BJ (cell line): ENCODE measurements at places on chromosomes 16 and 17. TPM values are rescaled to one million over a fixed set of nuclear protein-coding genes. Genes with fewer than 3 reads are reported as not detected.

Gene HOXB8
- polyA plus RNA-seq = not detected in 2 replicates

Gene HOXB13
- polyA plus RNA-seq = 0.70 and 0.81 TPM in 2 replicates

Gene SPN
- polyA plus RNA-seq = 0.04 TPM in 1 of 2 replicates, not detected in the other

Gene CYGB
- polyA plus RNA-seq = 1.1 and 1.4 TPM in 2 replicates

Gene ABCA9
- 0.06 and 0.25 TPM in 2 replicates for polyA plus RNA-seq

Gene PLCG2
- 0.20 and 0.22 TPM in 2 replicates for polyA plus RNA-seq

Gene SLC16A13
- 1.4 and 2.8 TPM in 2 replicates for polyA plus RNA-seq

Gene NHLRC4
- polyA plus RNA-seq = 0.31 and 0.66 TPM in 2 replicates

Gene KRTAP4-3
- polyA plus RNA-seq = not detected in 2 replicates

Gene SOX8
- polyA plus RNA-seq = 0.04 TPM in 2 replicates

Gene SLC4A1
- polyA plus RNA-seq = not detected in 2 replicates

Gene ACSM2A
- not detected in 2 replicates for polyA plus RNA-seq

Gene LLGL2
- polyA plus RNA-seq = 0.97 and 1.6 TPM in 2 replicates

Gene SSTR5
- not detected in 2 replicates for polyA plus RNA-seq
